ENCODE measurements at places on chromosomes 6 and 20.

DNA sequence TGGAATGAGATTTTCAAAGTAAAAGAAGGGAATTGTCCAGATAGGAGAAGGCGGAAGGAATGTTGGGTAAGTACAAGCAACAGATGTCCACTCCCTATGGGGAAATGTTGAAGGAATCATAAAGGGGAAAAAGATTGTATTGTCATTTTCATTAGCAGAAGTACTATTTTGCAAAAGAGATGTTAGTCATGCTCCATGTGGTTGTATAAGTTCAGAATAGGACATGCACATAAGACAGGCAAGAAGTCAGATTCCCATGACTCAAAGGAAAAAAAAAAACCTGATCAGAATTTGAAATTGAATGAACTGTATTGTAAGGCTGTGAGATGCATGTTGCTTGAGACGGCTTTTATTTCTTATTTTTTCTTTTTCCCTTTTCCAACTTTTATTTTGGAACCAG, 36.8 kb downstream of the GRM1 start:
- DNase-seq: no peak

GRCh38 chr6:158818581-158819212, 471 bp downstream of the EZR start:
- peak; percentile 57 for DNase-seq

DNA sequence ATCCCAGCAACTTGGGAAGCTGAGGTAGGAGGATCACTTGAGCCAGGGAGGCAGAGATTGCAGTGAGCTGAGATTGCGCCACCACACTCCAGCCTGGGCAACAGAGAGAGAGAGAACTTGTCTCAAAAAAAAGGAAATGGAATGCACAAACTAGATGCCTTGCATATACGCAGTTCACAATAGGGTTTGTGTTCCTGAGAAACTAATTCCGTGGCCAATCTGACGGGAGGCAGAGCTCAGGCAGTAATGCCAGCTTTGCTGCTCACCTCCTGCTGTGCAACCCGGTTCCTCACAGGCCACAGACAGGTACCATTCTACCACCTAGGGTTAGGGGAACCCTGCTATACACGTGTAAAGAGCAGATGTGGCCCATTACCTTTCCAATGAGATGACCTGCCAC, 1.4 kb downstream of the CDK5RAP1 start:
- DNase-seq: no peak

DNA sequence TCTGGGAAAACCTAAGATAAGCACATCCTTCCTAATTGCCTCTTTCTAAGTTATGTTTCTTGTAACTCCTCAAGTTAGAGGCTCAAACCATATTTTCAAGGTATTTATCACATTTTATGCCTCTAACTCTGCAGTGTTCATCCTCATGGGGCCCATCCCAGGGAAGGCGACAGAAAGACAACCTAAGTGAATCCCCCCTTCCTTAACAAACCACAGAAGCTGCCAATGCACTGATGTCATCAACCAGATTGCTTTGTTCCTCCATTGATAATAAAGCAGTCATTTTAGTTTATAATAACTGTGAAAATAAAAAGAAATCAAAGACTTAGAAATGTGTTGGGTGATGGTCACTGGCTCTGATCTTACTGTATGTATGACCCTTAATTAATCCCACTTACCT, 119.5 kb upstream of the TCF21 start:
- DNase-seq: no peak

GRCh38 chr20:34262488-34263288, 21.5 kb downstream of the ASIP start:
- no peak for DNase-seq

- DNase-seq: no peak
These were observed 36.5 kb upstream of the MPC1 start for GRCh38 chr6:166419286-166419685.

GRCh38 chr6:13836170-13836569, 21.8 kb upstream of the MCUR1 start:
- DNase-seq: no peak

- no peak for DNase-seq
These were observed 128.2 kb downstream of the COL12A1 start for GRCh38 chr6:75077701-75078100.

DNA sequence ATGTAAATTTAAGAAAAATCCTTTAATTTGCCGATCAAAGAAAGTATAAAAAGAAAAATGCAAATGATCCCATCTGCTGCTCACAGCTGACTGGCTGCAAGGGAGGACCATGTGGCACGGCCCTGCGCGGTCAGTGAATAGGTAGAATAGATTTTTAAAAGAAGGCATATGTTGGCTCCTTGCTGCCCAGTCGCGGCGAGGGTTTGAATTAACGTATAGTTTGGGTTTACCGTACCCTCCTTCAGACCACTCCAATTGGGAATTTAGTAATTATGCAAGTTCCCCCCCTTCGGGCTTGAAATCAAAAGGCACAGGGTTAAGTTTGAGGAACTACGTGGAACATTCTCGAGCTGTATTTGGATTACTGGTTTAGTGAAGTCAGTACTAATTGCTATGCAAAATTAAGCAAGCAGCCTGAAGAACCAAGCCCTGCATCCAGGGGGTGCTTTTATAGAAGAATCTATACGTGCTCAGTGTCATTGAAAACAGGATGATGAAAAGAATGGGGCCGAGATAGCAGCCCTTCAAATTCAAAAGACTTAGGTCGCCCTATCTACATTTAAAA, 1.1 kb upstream of the BEND3 start:
- no peak for DNase-seq

DNA sequence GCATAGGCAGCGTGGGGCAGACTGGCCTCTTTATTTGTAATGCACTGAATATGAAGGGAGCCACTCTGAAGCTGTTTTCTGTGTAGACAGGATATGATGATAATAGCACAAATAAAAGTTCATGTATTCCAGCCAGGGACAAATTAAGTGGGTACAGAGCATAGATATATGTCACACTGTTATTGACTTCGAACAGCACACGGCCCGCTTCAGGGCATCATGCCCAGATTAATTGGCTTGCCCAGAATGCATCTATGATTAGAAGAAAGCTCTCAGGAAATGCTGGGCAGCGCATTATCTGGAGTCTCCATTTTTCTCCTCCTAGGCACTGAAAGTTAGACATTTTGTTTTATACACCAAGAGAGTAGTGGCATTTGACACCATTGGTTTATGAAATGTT, 26.3 kb upstream of the SASH1 start:
- no peak for DNase-seq

DNA sequence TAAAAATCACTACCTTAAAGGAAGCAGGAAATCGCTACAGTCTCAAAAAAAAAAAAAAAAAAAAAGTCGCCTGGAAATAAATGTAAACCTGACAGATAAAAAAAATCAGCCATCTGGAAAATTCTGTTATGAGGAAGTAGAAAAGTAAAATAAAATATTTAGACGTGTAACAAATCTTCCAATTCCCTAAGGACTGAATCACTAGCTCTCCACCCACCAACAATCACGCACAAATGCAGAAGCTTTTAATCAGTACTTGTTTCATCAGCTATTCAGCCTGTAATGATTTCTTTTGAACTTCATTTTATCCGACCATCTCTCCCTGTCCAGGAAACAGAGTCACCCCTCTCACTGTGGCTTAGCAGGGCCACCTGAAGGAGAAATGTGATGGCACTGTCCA, 59.0 kb downstream of the SLC23A2 start:
- DNase-seq: no peak

DNA sequence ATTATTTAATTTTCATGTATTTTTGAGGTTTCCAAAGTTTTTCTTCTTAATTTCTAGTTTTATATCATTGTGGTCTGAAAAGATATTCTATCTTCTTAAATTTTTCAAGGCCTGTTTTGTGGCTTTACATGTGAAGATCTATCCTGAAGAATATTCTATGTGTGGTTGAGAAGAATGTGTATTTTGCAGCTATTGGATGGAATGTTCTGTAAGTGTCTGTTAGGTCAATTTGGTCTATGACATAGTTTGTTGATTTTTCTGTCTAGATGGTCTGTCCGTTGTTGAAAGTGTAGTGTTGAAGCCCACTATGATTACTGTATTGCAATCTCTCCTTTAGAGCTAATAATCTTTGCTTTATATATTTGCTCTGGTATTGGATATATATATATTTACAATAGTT, 125.7 kb downstream of the CRYBG1 start:
- DNase-seq: no peak

DNA sequence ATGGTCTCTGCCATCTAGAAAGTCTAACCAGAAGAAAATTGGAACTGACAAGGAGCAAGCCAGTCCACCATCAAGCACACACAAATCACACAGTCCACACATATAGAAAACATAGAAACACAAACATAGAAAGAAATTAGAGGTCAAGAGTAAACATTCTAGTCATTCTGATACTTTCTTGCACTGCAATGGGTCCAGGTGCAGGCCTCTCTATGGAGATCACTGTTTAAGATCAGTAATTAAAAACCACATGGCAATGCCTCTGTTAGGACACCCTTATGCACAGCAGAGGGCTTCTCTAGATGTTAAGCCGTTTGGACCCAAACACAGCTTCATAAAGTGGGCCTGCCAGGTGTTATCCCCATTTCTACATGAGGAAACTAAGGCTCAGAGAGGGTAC, 42.8 kb upstream of the SLC22A23 start:
- DNase-seq: no peak

DNA sequence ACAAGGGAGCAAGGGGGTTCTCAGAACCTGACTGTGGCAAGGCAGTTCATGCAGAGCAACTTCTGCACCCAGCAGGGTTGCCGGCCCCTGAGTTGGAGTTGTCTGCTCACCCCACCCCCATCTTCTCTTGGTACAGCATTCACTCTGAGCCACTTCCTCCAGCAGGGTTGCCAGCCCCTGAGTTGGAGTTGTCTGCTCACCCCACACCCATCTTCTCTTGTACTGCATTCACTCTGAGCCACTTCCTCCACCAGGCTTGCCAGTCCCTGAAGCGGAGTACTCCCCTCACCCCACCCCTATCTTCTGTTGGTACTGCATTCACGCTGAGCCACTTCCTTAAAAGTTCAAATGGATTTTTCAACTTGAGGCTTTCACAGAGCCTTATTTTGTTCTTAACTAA, 79.7 kb upstream of the SYNDIG1 start:
- DNase-seq: no peak

- DNase-seq: no peak
These were observed 444.4 kb downstream of the HDGFL1 start for GRCh38 chr6:23013776-23014175.

GRCh38 chr6:2454180-2454579, 208.8 kb upstream of the GMDS start:
- no peak for DNase-seq

GRCh38 chr6:145813285-145814034, 1.1 kb downstream of the FBXO30 start:
- DNase-seq: peak; percentile 19

DNA sequence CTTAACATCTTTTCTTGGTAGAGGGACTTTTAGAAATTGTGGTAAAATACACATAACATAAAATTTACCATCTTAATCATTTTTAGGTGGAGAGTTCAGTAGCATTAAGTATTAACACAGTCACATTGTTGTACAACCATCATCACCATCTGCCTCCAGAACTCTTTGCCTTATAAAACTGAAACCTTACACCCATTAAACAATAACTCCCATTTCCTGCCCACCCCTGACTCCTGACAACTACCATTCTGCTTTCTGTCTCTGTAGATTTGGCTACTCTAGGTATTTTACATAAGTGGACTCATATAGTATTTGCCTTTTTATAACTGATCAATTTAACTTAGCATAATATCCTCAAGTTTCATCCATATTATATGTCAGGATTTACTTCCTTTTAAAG, 88.7 kb downstream of the ZHX3 start:
- no peak for DNase-seq

GRCh38 chr6:108453601-108454185, 107.0 kb upstream of the FOXO3 start:
- DNase-seq: no peak

- DNase-seq: no peak
These were observed 77.0 kb upstream of the CD2AP start for GRCh38 chr6:47400581-47400980.

DNA sequence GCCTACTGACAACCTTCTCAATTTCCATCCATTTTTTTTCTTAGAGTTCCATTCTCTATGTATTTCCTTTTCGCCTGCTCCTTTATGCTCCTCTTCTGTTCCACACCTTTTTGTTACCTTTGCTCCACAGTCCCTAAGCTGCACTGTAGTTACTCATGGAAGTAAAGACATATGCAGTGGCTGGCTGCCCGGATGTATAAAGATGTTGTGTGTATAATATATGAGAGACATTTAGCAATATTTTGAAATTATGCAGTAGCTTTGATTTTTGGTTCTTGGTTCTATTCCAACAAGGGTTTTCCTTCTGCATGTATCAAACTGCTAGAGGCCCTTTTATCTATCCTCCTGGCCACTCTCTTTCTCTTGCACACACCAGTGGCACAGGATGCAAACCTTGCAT, 234.9 kb downstream of the DOK5 start:
- no peak for DNase-seq

DNA sequence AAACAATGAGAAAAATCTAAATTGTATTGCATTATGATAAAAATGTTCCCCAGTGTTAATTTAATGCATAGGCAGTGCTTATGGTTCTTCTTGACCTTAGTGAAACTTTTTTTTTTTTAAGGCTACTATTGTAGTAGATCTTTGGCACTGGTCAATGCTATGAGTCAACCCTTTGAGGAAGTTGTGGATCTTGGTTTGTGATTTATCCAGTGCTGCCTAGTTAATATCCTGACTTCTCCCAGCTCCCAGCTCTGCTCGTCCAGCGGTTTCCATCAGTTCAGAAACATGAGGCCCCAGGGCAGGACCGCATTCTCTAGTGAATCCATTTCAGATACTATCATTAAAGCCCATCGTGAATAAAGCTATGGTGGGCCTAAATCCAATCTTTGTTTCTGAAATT, 364.5 kb upstream of the JARID2 start:
- DNase-seq: no peak

DNA sequence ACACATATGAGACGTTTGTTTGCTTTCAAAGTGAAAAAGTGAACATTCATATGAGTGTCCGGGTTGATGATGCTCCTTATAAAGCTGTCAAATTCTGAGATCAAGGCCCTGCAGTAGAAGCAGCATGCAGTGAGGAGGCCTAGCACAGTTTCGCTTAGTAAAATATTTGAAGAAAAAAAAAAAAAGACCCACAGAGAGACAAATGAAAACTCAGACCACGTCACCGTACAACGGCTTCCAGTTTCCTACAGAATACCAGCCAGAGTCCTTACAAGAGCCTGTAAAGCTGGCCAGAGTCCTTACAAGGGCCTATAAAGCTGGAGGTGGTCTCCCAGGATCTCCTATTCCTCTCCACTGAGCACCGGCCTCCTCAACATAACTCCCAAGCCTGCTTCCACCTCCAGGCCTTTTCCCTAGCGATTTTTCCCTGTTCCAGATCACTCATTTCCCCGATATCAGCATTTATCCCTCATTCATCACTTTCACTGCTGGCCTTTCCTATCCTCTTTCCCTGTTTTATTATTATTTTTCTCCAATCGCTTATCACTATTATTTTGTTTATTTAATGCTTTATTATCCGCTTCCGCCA, 1.5 kb upstream of the HMGN4 start:
- DNase-seq: peak; percentile 79

DNA sequence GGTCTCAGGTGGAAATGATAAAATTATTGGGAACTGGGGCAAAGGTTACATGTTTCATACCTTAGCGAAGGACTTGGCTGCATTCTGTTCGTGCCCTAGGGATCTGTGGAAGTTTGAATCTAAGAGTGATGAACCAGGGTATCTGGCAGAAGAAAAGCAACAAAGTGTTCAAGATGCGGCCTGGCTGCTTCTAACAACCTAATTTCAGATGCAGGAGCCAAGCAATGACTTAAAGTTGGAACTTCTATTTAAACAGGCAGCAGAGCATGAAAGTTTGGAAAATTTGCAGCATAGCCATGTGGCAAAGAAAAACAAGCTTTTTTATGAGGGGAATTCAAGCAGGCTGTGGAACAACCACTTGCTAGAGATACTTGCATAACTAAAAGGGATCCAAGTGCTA, 73.5 kb downstream of the CD24 start:
- DNase-seq: no peak

GRCh38 chr20:19552221-19553180, 205.6 kb upstream of the RIN2 start:
- DNase-seq: peak; percentile 52

Measured in retina (tissue), 1 donor.